Stimulated activated CD4-positive, alpha-beta T cell treated with anti-CD3 and anti-CD28 coated beads, Interleukin-15, amount 100 ng/mL, for 48 hours (primary cell): ENCODE measurements at places on chromosomes 6 and 20.

- no peak for DNase-seq
Observed at GRCh38 chr6:123635567-123635966, 1.2 kb downstream of the TRDN start.

DNA sequence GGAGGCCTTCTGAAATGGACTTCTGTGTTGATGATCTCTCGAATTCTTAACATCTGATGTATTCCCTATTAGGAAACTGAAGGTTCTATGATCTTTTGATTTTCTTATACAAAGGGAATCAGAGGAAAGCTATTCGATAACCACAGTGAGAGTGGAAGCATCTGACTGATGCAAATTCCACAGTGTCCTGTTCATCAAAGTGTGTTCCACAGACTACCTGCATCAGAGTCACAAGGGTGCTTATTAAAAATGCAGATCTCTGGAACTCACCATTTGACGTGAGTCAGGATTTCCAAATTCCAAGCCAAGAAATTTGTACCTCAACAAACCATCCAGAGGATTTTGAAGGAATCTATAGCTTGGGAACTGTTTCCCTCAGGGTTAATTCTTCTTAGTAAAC lies 4.4 kb upstream of the MEP1A start:
- no peak for DNase-seq

DNA sequence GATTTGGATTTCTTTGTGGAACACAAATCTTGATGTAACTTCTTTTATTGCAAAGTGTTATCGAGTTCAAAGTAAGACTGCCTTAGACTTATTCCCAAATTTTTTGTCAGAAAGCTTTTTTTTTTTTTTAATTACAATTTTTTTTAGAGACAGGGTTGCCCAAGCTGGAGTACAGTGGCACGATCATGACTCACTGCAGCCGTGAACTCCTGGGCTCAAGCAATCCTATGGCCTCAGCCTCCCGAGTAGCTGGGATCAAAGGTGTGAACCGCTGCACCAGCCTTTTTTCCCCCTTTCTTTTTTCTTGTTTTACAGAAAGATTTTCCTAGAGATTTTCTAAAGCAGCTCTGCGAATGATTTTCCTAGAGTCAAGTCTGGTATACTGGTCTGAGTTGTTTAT lies 2.8 kb downstream of the RIOK1 start:
- DNase-seq: no peak

DNA sequence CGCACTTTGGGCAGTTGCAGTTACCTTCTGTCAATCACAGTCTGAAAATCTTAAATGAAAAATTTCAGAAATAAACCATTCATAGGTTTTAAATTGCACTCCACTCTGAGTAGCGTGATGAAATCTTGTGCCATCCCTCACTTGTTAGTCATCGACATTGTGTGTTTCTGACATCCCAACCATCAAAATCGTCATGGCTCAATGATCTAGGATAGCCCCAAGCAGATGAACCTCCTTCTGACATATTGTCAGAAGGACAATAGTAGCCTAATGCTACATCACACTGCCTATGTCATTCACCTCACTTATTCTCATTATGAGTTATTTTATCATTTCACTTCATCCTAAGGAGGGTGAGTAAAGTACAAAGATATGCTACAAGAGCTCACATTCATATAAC lies 284.8 kb downstream of the PTPRK start:
- no peak for DNase-seq

- no peak for DNase-seq
Observed at GRCh38 chr6:22964334-22964733, 395.0 kb downstream of the HDGFL1 start.

DNA sequence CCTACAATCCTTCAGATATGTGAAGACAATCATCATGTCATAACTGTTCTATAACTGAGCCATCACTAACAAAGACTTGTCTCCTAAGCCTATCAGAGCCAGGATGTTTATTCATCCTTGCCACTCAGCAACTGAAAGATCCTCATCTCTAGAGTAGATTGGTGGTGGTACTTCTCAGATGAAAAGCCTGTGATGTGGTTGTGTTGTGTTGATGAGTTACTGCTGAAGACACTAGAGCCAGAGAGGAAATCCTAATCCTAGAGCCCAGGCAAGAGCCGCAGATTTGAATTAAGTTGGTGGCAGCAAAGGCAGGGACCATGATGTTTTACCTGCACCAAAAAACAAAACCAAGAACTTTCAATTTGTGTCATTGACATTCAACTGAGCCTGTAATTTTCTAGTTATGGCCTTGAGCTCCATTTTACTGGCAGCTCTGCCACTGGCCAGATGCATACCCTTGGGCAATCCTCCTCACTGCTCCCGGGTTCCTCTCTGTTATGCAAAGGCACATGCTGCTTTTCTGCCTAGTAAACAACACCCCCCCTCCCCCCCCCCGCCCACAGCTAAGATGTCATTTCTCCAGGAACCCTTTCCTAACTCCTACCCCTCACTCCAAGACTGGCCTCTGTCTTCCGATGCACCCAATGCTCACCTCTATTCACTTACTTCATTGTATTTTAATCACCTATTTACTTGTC lies 50.2 kb upstream of the REV3L start:
- peak; percentile 33 for DNase-seq

GRCh38 chr20:45289942-45290676 lies 16.5 kb upstream of the RBPJL start:
- no peak for DNase-seq
